ENCODE measurements at places on chromosomes 4 and X.

- peak; percentile 2 for DNase-seq
Observed at GRCh38 chr4:98193459-98194105, 50.3 kb upstream of the STPG2 start.

GRCh38 chr4:84498203-84498934, 723 bp downstream of the NKX6-1 start:
- no peak for DNase-seq

- DNase-seq, result no peak
Observed at GRCh38 chr4:80271801-80272200, 5.3 kb downstream of the FGF5 start.

DNA sequence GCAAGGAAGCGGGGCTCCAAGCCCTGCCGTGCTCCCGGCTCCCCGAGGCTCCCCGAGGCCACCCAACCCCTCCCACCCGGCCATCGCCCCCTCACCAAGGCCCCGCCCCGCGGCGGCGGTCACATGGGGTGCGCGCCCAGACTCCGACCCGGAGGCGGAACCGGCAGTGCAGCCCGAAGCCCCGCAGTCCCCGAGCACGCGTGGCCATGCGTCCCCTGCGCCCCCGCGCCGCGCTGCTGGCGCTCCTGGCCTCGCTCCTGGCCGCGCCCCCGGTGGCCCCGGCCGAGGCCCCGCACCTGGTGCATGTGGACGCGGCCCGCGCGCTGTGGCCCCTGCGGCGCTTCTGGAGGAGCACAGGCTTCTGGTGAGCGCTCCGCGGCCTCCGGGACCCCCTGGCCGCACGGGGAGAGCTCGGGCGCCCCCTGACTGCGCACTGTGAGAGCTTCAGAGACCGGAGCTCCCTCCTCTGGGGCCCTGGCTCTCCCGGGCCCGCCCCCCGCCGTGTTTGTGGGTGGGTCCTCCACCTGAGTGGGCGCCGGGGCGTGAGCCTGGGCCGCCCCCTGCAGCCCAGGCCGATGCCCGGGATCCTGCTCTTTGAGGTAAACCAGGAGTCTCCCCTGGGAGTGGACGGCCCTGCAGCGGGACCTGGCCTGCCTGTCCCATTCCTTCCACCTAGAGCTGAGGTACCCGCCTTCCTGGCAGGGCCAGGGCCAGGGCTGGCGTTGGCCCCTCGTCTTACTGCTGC, at the start of gene IDUA:
Gene IDUA, plus strand, starts transcription at position 166 of the 745 bp plus-strand sequence. Its CDS starts 41 bp downstream, at position 207.
- peak; percentile 60 for DNase-seq

- no peak for DNase-seq
Observed at GRCh38 chr4:105246712-105247111, 100.0 kb downstream of the TET2 start.

- DNase-seq, result no peak
Observed at GRCh38 chr4:188854436-188854835, 715.2 kb downstream of the TRIML1 start.

DNA sequence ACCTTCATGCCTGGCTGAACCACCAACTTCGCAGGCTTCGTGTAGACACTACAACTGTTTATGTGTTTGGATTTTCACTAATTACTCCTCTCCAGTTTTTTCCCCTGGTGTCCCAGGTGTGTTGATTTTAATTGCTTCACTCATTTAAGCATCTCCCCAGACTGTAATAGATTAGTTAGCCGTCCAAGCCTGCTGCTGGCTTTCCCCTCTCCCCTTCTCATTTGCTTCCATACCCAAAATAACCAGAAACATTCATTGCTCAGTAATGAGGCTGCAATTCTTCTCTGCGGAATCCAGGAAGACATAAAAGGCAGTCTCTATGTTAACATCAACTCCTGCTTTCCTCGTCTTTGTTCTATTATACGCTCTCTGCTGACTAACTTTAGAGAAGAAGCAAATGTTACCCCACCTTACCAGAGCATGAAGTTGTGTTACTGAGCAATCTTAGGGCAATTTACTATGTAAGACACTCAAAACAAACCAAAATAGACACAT, 37.9 kb upstream of the SCRG1 start:
- DNase-seq, result no peak

- DNase-seq, result no peak
Observed at GRCh38 chr4:124708517-124709300, 3.8 kb downstream of the ANKRD50 start.

- peak; percentile 85 for DNase-seq
Observed at GRCh38 chr4:183173580-183174526, 74.8 kb downstream of the WWC2 start.

- no peak for DNase-seq
Observed at GRCh38 chr4:140742838-140743193, 13.4 kb downstream of the TBC1D9 start.

- peak; percentile 34 for DNase-seq
Observed at GRCh38 chr4:92501456-92501855, 197.7 kb downstream of the GRID2 start.

GRCh38 chrX:46398126-46398525, 147.1 kb downstream of the ZNF674 start:
- DNase-seq, result no peak

DNA sequence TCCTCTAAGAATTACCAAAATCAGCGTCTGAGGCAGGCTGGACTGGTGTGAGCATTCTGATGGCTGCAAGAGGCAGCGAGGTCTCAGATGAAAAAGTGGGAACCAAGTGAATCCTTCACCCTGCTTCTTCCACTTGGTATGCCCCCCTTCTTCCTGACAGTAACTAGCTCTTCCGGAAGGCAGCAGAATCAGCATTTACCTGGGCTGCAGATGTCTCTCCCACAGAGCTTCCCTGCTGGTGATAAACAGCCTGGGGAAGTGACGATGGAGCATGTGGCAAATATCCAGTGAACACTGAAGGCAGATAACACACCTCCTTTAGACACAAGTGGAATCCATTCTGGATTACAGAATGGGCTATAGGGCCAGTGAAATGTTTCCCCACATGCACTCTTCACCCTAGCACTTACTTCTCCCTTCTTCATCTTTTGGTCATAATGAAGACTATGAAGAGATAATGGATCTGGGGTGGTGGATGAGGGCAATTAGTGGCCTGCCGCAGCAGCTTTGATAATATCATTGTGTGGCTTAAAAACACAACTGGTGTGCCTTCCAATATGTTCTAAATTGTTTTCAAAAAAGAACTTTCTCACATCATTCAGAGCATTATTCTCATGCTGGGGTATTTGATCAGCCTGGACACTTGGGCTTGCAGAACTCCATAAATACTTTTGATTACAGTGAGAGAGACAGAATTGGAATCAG, 60.8 kb upstream of the TBC1D9 start:
- DNase-seq, result peak; percentile 32

- no peak for DNase-seq
Observed at GRCh38 chr4:177519481-177520260, 77.4 kb upstream of the AGA start.

- peak; percentile 71 for DNase-seq
Observed at GRCh38 chr4:15779306-15779705, 1.2 kb downstream of the CD38 start.

DNA sequence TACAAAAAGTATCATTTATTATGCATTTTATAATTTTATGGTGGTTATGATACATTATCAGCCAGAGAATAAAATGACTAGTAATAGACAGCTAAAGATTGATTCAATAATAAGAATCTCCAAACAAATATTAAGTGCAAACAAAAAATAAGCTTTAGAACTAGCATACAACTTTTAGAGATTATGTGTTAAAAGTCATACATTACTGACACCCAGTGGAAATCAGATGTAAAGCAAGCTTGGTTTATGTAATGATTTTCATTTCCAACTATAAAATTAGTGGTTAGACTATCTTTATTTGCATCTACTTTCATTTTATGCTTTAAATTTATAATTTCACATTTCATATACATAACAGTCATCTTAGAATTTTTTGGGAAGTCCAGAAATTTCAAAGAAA, 57.7 kb downstream of the IL13RA2 start:
- DNase-seq, result no peak

- DNase-seq, result no peak
Observed at GRCh38 chr4:159195361-159195769, 92.5 kb downstream of the RAPGEF2 start.

GRCh38 chr4:10421344-10422055, 35.7 kb downstream of the ZNF518B start:
- DNase-seq, result no peak

DNA sequence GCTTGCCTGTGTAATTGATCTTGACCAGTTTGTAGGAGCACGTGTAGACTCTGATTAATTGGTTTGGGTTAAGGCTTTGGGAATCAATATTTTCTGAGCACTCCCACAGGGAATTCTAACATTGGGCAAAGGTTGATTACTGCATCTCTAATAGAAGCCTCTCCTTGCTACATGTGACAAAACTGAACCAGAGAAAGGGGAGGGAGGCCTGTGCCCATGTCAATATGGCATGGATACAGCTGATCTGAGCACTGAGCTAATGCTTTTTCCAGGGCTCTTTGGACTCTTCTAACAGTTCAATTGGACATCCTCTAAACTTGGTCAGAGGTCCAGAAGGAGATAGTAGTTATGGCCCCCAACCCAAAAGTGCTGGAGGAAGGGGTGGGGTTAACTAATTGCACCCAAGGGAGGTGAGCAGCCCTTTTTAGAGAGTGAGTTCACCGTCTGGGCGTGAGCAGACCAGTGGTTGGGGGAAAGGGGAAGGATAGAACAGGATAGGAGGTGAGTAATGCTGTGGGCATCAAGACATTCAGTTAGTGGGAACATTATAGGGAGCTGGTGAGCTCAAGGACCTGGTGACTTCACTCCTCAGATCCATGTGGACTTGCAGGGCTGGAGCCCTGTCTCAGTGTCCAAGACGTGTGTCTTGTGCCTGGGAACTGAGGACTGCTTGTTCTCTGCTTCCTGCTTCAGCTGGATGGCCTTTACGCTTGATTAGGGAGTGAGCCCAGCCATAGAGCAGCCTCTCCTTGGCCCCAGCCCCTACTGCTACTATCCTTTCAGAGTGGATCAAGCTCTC, 22.8 kb downstream of the MSN start:
- DNase-seq, result no peak

GRCh38 chr4:139472852-139473251, 18.9 kb downstream of the RAB33B start:
- DNase-seq, result no peak

DNA sequence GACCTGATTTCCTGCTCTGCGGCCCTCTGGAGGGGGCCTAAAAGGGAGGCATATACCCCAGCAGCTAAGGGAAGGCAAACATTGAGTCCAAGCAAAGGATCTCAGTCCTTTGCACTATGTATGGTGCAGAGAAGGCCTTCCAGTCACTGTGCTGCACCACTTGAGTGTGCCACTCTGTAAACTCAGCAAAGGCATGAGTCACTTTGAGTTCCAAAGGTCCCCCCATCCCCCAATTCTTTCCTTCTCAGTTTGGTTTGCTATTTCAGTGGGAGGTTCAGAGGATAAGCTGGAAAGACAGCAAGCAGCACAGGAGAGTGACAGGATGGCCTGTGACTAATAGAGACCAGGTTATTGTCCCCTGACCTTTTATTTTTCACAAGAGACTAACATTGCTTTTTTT, 131.3 kb downstream of the FHDC1 start:
- peak; percentile 77 for DNase-seq

DNA sequence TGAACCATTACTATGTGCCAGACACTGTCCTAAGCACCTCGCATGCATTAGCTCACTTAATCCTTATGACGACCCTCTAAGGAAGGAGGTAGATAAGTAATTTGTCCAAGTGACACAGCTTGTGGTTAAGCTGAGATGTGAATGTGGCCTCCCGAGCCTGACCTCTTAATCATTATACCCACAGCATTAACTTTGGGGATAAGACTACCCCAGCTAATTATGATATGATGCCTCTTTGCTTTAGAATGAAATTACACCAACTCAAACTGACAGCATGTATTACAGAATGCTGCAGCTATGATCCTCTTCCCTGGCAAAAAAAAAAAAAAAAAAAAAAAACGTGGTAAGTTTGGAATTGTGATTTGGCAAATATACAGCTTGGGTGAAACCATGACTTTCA, 53.5 kb downstream of the APBB2 start:
- no peak for DNase-seq

DNA sequence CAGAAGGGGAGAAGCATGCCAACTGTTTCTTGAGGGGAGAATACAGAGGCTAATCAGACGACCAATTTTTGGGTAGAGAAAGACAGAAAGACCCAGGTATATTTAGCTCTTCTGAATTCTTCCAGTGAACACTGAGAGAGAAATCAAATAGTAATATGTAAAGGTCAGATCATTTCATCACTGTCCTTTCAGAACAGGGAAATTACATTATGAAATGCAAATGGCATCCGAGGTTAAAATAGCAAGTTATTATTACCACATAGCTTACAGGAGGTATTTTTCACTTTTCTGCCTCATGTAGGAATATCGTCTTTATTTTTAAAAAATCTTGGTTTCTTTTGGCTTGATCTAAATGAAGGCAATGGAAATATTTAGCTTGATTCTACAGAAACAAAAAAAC, 18.0 kb downstream of the GABRB1 start:
- no peak for DNase-seq

- DNase-seq, result no peak
Observed at GRCh38 chr4:122863639-122864038, 37.0 kb downstream of the FGF2 start.

DNA sequence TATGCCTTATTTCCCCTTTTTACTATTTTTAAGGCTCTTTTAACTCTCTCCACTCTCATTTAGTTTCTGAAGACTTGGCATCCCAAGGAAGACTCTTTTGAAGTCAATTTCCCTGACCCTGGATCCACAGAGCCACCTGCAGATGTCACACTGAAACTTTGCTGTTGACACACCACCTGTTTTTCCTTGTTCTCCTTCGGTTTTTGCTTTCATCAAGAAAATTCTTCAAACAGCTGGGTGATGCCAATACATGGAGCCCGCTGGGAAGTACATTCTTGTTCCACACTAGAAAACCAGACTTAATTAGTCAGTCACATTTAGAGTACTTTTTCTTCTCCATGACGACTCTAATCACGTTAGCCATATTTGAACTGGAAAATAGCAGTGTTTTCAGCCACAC, 293.9 kb downstream of the PDGFC start:
- no peak for DNase-seq

GRCh38 chrX:153667956-153668396, 5.6 kb downstream of the PNCK start:
- peak; percentile 80 for DNase-seq

DNA sequence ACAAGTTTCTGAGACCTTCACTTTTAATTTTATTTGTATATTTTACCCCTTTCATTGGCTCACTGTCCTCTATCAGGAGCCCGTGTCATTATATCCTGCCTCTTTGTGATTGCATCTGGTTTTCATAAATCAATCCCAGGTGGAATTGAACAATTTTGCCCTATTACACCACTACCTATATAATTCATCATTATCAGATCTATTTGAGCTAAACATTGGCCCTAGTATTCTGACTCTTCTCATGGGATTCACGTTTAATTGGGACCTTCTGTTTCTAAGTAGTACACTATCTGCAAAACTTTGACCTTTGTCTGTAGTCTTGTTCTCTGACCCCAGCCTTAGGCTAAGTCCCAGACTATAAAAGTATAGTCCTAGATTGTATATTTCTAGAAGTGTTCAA, 114.1 kb downstream of the FAT4 start:
- DNase-seq, result no peak

Data from mesendoderm (in vitro differentiated cells).